Activated naive CD4-positive, alpha-beta T cell treated with anti-CD3 and anti-CD28 coated beads for 36 hours (primary cell): ENCODE measurements at places on chromosomes 13 and 19.

- DNase-seq: peak; percentile 100
Measured at GRCh38 chr19:1039646-1040475, at the start of gene ABCA7. ABCA7 (plus strand) TSS chr19:1040107; CDS start chr19:1041362, 1,255 bp downstream.

- DNase-seq: peak; percentile 87
Measured at GRCh38 chr19:1189419-1189818, 15.4 kb upstream of the SBNO2 start.

DNA sequence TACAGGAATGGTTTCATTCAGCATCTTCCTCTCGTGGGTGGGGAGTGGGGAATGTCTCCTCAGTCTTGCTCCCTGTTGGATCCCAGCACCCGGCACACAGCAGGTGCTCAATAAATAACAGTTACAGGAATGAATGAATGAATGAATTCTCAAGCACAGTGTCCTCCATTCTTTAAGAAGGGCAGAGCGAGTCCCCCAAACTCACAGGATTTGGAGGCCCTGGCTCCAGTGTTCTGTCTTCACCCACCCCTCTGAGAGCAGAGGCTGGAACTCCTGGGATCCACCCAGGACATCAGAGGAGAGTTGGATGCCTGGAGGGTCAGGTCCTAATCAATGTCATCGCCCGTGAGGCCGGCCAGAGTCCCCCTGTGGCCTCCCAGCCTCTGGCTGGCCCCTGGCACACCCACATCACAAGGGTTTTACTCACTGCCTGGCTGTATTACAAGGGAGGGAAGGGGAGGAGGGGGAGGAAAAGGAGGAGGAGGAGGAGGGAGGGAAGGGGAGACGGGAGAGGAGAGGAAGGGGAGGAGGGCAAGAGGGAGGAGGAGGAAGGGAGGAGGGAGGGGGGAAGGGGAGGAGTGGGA is 8.7 kb upstream of the CREB3L3 start:
- no peak for DNase-seq

GRCh38 chr13:24052547-24053518 is 107.7 kb upstream of the SPATA13 start:
- DNase-seq: no peak

DNA sequence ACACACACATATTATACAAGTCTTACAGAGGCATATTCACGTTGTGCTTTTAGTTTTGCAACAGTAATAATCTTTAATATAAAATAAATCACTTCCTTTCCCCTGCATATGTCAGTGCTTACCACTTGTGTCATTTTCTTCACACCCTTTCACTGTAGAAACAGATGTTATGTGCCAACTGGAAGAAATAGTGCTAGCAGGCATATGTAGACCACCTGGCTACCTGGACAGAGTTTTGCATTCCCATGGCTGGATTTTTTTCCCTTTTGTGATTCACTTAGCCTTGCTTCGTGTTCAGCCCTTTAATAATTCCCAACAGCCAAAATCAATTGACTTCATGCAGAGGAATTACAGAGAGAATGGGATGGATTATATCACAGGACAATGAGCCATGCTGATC is 399.1 kb upstream of the SPRY2 start:
- no peak for DNase-seq

- no peak for DNase-seq
Measured at GRCh38 chr13:110216398-110217041, 90.4 kb downstream of the COL4A1 start.

- no peak for DNase-seq
Measured at GRCh38 chr13:114263578-114263977, 17.8 kb upstream of the UPF3A start.

GRCh38 chr19:2540646-2541454 is 64.9 kb downstream of the GADD45B start:
- no peak for DNase-seq

GRCh38 chr13:68110178-68110768 is 880.1 kb upstream of the PCDH9 start:
- DNase-seq: no peak

- DNase-seq: no peak
Measured at GRCh38 chr19:3229346-3229743, 4.9 kb downstream of the CELF5 start.

DNA sequence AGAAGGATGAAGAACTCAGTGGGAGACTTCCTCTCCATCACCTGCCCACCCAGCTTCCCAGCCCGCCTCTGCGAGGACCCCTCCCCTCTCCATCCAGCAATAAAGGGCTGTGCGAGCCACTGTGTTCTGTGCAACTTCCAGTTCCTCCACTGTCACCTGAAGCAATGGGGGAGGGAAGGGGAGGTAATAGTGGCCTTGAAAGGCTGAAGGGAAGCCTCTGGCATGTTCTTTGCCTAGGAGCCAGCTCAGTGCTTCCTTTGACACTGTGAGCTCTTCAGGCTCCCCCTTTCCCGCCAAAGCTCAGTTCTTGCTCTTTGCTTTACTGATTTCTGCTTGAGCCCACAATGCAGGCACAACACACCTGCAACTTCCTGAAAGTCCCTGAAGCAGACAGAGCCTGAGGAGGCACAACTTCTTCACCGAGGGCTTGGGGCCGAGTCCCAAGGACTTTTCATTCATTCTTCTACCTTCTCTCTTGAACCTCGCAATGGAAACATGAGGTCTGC is 73.2 kb upstream of the DOCK9 start:
- DNase-seq: peak; percentile 44

GRCh38 chr19:11034449-11035213 is 54.6 kb upstream of the LDLR start:
- no peak for DNase-seq

DNA sequence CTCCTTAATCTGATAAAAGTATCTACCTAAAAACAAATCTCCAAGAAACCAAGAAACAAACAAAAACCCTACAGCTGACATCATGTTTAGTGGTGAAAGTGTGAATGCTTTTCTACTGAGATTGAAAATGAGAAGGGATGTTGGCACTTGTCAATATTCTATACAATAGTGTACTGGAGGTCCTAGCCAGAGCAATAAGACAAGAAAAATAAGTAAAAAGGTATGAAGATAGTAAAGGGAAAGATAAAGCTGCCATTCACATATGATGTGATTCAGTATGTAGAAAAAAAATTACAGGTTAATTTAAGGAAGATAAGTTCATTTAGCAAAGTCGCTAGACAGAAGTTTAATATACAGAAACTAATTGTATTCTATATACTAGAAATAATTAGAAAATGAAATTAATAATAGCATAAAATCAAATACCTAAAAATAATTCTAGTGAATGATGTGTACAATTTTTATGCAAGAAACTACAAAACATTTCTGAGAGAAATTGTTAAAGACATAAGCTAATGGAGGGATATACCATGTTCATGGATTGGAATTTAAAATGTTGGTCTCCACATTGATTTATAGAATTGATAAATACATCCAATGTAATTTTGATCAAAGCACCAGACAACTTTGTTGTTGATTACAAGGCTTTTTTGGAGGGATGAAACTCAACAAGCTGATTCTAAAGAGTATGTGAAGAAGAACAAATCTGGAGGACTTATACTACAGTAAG is 2.4 kb upstream of the SLC7A10 start:
- DNase-seq: no peak

GRCh38 chr19:46862503-46862834 is 1.7 kb downstream of the ARHGAP35 start:
- DNase-seq: no peak

GRCh38 chr19:35975608-35976214 is 19.3 kb upstream of the SDHAF1 start:
- peak; percentile 36 for DNase-seq

DNA sequence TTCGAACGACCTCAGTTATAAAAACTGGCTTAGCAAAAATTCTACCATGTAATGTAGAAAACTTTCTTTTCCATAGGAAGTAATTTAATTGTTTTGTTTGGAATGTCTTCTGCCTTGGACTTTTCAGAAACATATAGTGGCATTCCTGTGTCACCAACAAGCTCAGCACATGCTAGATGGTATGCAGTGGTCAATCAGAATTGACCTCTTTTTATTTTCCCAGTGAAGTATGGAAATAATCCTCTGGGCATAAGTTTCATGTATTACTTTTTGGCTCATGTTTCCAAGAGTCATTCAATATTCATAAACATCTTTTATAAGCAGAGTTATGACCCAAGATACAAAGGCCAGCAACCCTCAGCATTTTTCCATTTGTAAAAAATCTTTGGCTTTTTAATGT is 33.6 kb downstream of the NALCN start:
- no peak for DNase-seq

DNA sequence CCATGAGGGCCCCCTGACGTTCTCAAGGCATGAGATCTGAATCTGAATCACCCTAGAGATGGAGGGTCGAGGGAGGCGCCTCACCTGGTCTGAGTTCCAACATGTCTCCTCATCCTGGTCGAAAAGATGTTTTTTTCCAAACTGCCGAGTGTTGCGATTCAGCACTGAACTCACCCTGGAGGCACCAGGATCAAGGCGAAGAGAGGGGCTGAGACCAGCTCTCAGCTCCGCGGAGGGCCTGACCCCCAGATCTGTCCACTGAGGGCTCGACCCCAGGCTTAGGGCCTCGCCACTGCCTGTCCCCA is 555 bp downstream of the NR2C2AP start:
- no peak for DNase-seq

GRCh38 chr13:64993514-64994164 is 2236.5 kb downstream of the PCDH9 start:
- DNase-seq: no peak

DNA sequence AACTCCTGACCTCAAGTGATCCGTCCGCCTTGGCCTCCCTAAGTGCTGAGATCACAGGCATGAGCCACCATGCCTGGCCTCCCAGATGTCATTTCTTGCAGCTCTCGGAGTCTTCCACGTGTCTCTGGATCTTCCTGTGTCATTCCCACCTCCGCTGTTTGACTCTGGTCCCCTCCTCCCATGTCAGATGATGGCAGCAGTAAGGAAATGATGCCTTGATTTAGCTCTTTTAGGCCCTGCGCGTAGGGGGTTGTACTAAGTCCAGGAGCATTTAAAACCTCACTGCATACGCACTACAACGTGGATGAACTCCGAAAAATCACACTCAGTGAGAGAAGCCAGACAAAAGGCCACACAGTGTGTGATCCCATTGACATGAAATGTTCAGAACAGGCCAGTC is 113.1 kb downstream of the GNG7 start:
- DNase-seq: no peak

DNA sequence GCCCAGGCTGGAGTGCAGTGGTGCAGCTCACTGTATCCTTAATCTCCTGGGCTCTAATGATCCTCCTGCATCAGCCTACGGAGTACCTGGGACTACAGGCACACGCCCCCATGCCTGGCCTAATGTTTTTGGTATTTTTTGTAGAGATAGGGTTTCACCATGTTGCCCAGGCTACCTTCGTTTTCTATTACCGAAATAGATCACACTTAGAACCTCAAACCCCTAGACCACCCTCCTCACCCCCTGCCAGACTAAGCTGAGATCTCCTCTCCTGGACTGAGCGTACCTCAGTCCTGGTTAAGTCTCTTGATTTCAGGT is 391 bp downstream of the KLF1 start:
- DNase-seq: no peak

GRCh38 chr13:58434943-58435342 is 803.4 kb downstream of the PCDH17 start:
- DNase-seq: no peak

DNA sequence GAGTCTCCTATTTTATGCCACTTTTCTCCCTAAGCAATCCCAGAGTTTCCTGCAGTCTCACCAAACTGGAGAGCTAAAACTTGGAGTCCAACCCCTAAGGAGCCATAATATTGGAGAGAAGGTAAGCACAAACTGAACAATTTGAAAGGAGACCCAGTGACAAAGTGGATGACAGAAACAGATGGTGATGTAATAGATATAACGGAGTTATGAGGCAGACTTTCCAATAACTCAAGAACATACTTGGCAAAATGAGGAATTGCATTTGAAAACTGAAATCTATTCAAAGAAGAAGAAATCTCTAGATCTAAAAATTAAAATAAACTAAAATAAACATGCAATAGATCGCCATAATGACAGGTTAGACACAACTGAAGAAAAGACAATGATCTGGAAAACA is 200.9 kb upstream of the MIR17HG start:
- DNase-seq: no peak

GRCh38 chr13:28735481-28736029 is 16.8 kb upstream of the SLC46A3 start:
- DNase-seq: no peak

GRCh38 chr13:83536941-83537340 is 345.3 kb downstream of the SLITRK1 start:
- DNase-seq: no peak

DNA sequence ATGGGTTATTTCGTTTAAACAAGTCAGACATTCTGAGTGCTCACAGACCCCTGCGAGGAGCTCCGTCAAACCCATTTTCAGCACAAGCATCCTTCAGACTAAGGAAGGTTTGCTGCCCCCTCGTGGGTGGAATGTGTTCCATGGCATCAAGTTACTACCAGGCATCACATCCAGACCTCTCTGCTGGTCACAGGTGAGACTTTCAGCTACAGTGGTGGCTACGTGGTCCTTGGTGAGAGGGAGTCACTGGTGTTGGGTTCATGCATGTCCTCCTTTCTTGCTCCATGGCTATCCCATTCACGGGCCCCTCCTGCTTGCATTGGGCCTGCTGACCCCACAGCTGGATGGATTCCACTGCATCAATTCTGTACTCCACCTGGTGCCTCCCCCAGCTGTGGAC is 9.1 kb upstream of the LILRB5 start:
- DNase-seq: peak; percentile 89

GRCh38 chr13:111661052-111661451 is 340.6 kb downstream of the TEX29 start:
- DNase-seq: no peak
